ENCODE measurements at places on chromosomes 7 and 10.

DNA sequence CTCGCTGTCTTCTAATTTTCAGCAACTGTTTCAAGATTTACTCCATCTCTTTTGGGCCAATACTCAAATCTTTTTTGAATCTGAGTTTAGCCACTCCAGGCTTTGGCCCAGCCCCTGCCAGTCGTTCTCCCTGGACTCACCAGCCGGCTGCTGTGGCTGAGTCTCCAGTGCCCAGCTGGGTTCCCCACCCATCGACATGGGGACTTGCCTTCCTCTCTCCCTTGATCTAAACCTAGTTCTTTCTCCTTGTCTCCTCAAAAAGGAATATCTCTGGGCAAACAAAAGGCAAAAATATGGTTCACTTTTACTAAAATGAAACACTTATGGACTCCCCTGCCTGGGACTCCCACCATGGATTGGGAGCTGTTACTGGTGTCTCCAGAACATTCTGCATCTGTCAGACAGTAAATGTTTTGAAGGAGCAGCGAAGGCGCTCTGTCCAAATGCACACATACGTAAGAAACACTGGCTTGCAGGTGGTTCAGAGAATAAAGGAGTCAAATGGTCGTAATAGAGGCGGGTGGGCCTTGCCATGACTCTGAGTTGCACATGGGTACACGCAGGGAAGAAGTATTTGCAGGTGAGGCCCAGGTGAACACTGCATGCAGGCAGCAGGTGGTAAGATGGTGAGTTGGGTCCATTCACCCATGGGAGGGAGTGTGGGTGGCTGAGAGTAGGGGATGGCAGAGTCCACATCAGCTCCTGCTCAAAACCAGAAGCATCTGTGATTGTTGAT is 35.5 kb upstream of the HABP2 start:
- DNase-seq, result no peak

GRCh38 chr10:77380723-77381122 is 256.9 kb downstream of the KCNMA1 start:
- no peak for DNase-seq

- no peak for DNase-seq
Measured at GRCh38 chr7:36852931-36853330, 128.6 kb upstream of the AOAH start.

DNA sequence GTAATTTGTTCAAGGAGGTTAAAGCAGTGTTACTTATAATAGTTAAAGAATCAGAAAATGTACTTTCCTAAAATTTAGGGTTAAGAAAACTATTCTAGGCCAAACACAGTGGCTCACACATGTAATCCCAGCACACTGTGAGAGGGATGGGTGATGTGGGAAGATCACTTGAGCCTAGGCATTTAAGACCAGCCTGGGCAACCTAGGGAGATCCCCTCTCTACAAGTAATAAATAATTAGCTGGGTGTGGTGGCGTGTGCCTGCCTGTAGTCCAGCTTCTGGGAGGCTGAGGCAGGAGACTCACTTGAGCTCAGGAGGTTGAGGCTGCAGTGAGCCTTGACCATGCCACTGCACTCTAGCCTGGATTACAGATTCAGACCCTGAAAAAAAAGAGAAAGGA is 3.6 kb upstream of the STEAP2 start:
- no peak for DNase-seq

- DNase-seq, result no peak
Measured at GRCh38 chr7:151856516-151856915, 20.4 kb downstream of the PRKAG2 start.

DNA sequence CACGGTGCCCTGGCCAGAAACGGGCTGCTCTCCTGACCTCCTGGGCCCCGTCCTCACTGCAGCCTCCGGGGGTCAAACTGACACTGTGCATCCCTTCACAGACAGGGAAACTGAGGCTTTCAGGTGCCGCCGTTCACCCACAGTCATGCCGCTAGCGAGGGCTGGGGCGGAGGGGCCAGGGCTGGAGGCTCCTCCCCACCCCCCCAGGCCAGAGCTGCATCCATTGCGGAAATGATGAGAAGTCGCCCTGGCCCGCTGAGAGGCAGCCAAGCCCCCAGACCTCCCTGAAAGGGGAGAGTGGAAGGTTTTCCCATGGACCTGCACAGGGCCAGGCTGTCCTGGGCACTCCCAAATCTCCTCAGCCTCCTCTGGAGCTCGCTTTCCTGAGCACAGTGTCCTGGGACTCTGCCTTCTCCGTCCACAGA is 16.5 kb upstream of the INPP5A start:
- DNase-seq, result no peak

GRCh38 chr7:30027065-30027456 is 559 bp upstream of the FKBP14 start:
- DNase-seq, result peak; percentile 62

DNA sequence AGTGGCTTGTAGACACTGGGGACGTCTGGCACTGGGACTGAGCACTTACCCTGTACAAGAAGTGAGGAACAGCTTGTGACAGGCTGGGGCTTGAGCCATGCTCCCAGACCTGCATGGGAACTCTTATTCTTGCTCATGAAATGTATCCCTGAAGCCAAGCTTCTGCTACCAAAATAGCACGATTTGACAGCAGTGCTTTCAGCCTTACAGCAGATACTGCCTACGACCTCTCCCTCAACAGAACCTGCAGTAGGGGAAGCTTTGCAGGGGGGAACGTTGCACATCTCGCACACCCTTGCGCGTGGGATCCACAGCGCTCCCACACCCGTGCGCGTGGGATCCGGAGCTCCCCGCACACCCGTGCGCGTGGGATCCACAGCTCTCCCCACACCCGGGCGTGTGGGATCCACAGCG is 88.0 kb downstream of the CREM start:
- no peak for DNase-seq

DNA sequence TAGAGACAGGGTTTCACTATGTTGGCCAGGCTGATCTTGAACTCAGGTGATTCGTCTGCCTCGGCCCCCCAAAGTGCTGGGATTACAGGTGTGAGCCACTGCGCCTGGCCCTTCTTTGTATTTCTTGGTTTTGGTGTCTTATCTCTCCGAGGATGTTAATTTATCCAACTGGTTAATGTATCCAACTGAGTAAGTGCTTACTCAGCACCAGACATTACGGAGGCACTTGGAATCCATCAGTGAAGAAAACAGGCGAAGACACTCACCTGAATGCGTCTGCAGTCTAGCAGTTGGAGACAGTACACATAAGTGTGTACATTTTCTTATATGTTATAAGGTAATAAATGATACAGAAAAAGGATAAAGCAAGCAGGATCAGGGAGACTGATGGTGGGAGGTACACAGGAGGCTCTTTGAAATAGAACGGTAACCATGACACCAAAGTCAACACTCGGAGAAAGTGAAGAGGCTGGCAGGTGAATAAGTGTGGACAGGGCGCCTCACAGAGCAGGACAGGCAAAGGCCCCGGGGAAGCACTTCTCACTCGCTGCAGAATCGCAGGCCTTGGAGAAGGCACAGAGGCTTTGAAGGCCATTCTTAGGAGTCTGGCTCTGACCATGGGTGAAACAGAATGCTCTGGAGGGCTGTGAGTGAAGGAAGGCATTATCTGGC is 73.1 kb downstream of the LANCL2 start:
- DNase-seq, result no peak

DNA sequence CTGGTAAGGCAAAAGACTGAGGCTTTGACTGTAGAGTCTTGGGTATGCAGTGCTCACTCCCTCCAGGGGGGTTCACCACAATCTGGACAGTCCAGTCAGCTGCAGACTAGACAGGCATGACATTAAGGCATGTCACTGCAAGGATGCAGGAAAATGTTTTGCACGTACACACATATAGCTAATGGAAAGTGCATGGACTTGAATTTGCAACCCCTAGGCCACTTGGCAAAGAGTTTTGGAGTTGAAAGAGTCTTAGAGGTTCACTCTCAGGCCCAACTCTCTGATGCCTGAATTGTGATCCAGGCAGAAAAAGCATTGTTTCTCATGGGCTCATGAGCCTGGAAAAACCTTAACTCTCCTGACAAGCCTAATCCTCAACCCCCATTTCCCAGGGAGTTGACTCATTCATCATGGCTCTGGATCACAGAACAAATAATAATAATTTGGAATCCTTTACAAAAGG is 51.9 kb downstream of the LAMB4 start:
- DNase-seq, result peak; percentile 55

All from fibroblast of mammary gland (primary cell).